ENCODE measurements at places on chromosomes 11 and 22. TPM values are rescaled to one million over a fixed set of nuclear protein-coding genes. Genes with fewer than 3 reads are reported as not detected.

YPEL1 gene
- 17.3 TPM for total RNA-seq

EXT2 gene
- total RNA-seq: 27.7 TPM

PAMR1 gene
- not detected for total RNA-seq

EIF3L gene
- 526 TPM for total RNA-seq

All from B cell (primary cell).